ENCODE measurements at places on chromosomes 7 and 10.
A peak's percentile ranks its signal among the peaks of the same experiment; 100 is the strongest.

- DNase-seq: no peak
Measured at GRCh38 chr7:48637382-48637781, 287.0 kb upstream of the CDC14C start.

DNA sequence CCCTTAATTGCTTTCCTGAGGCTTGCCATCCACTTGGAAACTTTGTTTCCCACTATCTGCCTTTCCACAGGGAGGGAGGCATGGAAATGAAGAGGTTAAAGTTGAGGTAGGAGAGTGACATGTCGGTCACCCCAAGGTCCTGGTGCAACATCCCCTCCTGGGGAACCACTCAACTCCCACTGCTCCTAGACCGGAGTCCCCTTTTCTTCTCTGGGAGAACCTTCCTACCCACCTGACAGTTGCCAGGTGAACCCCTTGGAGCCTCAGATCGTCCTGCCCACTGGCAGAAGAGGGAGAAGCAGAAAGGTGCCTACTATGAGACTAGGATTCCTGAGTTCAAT lies 21.7 kb downstream of the IMPDH1 start:
- no peak for DNase-seq

- DNase-seq: no peak
Measured at GRCh38 chr10:126670056-126670894, at the start of gene C10orf90. Gene C10orf90 (minus strand): TSS chr10:126670693. CDS start chr10:126670480, 213 bp downstream.

- no peak for DNase-seq
Measured at GRCh38 chr10:93245779-93246178, 172.1 kb downstream of the CYP26A1 start.

DNA sequence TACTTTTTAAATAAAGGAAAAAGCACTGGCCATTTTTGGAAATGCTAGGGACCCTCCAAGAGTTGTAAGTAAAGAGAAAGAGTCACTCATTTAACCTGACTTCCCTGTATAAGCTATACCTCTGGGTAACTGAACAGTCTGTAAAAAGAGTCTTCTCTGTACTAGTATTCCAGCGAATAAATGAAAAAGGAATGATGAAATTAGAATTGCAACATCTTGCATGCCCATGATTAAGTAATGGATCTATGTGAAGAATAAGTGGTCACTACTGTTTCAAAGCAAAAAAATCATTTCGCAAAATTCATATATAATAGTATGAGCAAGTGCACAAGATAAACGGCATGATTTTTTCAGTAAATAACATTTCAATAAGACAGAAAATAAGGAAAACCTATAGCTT lies 116.8 kb downstream of the ZFAND4 start:
- DNase-seq: peak; percentile 47

- DNase-seq: no peak
Measured at GRCh38 chr7:38040831-38041230, 120.4 kb downstream of the EPDR1 start.

DNA sequence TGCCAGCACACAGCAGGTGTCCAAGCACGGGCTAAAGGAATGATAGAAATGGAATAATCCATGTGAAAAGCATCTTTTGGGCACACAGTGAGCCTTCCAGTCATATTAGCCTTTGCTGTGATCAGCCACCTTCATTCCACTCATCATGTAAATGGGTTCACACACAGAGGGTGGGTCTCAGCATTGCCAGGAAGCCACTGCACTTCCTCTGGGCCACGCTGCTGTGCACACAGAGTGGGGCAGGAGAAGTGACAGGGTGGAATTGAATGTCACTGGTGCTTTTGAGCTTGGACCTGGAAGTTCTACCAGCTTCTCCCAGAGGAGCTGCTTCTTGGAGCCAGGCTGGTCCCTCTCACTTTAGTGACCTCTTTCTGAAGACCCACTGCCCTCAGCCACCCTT lies 203.5 kb downstream of the USP6NL start:
- no peak for DNase-seq

- no peak for DNase-seq
Measured at GRCh38 chr7:158868764-158869410, 12.5 kb downstream of the DYNC2I1 start.

- DNase-seq: no peak
Measured at GRCh38 chr10:104646146-104646545, 5.1 kb downstream of the SORCS3 start.

GRCh38 chr7:149766135-149766675 lies 7.2 kb downstream of the ZNF467 start:
- DNase-seq: no peak

- no peak for DNase-seq
Measured at GRCh38 chr10:111187096-111187495, 110.3 kb downstream of the ADRA2A start.

GRCh38 chr7:492714-493065 lies 27.0 kb downstream of the PDGFA start:
- no peak for DNase-seq

DNA sequence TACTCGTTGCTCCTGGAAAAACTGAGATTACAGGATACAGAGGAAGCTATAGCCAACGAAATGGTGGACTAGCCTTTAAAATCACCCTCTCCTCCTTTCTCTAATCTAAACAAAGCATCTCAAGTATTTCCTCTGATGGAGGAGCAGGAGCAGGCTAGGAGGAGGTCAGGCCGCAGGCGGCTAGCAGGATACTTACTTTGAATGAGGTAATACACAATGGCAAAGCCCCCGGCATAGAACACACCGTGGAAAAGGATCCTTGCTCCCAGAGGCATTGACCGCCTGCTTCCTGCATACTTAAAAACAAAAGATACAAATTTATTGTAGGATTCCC lies 64.4 kb downstream of the STK17A start:
- peak; percentile 93 for DNase-seq

DNA sequence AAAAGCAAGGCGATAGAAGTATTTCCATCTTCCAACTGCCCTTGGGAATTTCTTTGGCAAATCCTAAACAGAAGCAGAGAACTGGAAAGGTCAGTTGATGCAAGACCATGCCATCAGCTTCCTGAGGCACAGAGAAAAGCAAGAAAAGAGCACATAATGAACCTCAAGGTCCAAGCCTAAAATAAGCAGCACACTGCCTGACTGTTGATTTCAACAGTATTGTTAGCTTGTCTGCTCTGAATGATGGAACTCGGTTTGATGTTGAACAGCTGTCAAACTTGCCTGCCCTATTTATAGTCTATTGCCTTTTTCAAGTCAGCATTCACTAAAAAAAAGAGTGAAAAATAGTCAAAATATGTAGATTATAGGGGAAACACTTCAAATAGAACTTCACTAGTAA lies 1192.0 kb upstream of the PHF14 start:
- DNase-seq: no peak

- DNase-seq: peak; percentile 99
Measured at GRCh38 chr10:58807629-58808022, 295.0 kb downstream of the BICC1 start.

DNA sequence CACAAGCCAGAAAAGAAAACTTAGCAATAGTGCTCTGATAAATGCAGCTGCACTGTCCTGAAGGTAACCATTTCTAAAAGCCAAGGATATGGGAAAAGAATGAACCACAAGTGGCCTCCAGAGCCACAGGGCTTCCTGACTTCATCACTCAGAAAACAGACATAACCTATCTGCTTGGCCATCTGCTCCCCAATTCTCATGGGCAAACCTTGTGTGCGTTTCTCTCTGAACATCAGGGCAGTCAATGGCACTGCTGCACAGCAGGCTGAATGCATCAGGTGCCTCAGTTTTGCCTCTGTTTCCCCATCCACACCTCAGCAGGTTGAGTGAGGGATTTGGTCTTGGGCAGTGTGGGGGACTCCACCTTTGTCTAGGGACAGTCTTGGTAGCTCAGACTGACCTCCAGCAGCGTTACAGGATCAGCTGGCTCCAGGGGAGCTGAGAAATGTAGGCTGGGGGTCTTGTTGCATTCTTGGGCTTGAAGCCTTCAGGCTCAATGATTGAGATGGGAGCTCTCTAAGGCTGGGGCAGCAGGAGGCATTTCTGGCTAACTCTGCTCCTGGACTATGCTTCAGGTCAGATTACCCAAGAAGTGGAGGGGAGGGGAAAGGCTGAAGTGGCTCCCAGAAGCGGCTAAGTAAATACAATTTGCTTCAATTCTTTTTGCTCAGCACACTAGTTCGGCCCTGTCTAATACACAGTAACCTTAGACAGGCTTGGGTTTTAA lies 23.6 kb upstream of the PDLIM1 start:
- no peak for DNase-seq

Measured in fibroblast of the aortic adventitia (primary cell).